Body of pancreas (tissue), 4 donors: ENCODE measurements at places on chromosomes 13 and 19.

- no peak for DNase-seq
These were observed 8.4 kb downstream of the CEACAM21 start for GRCh38 chr19:41584260-41584810.

DNA sequence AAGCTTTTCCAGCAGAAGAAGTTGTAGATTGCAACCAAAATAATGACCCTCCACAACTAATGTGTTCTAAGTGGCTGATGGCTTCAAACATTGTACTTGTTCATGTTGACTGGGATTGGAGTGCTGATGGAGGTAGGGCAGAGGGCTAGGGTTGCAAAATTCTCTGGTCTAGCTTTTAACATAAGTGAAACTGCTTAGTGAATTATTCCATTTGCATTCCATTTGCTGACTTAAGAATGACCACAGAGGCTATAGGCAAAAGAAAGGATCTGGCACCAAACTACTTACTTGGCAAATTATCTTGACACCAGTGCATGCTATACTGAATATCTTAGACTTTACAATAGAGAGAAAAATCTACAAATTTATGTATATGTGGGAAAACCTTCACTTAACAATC, 287.0 kb downstream of the FGF9 start:
- DNase-seq = no peak

GRCh38 chr13:35472323-35472881, 4.1 kb downstream of the MAB21L1 start:
- DNase-seq = no peak

DNA sequence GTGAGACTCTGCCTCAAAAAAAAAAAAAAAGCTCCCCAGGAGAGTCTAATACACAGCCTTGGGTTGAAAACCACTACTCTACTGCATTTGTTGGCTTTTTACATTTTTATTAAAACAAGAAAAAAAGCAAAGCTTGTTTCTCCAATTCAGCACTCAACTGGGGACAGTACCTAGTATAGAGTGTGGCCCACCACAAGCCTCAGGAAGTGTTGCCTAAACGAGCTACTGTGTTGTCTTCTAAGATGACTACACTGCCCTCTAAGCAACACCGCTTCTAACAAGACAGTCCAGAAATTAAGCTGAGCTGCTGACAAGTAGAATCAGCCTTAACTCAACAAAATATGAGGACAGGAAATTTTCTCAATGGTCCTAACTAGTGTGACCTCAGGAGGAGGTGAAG, 522.2 kb downstream of the FGF9 start:
- DNase-seq = no peak

GRCh38 chr19:18158467-18158866, 5.5 kb downstream of the PIK3R2 start:
- DNase-seq = no peak
